ENCODE measurements at places on chromosomes 1 and 21.

DNA sequence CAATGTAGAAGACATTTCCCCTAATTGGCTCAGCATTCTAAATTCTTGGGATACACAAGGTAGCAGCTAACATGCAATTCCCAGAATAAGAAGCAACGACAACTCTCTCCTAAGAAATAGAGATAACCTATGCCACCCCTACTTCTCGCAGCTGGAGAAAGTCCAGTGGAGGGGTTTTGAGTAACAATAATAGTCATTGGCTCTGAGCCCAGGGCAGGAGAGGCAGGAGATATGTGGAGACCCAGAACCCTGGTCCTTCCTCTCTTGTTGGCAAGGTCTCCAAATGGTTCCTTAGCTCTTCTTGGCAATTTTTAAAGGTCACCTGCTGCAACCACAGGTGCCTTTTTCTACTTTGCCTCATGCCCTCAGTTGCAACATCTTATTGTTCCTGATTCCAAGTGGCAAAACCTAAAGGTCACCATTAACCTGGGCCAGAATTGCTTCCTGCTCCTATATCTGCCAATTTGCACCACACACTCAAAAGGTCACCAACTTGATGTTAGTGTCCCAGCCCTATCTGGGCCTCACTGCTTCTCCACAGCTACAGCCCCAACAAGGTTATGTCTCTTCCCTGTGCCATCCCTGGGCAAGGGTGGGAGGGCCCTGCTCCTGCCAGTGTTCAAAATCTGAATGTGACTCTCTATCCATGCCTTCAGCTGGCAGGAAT is 36.7 kb downstream of the TBX15 start:
- no peak for DNase-seq

DNA sequence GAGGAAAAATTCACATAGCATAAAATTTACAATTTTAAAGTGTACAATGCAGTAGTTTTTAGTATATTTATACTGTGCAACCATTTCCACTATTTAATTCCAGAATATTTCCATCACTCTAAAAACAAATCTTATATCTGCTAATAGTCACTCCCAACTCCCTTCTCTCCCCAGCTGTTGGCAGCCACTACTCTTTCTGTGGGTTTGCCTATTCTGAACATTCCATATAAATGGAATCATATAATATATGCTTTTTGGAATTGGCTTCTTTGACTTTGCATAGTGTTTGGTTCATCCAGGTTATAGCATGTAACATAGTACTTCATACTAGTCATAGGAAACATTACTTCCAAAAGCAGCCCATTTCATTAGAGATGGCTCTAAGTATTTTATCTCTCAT is 25.0 kb upstream of the TMEM39B start:
- DNase-seq: no peak

GRCh38 chr21:35252831-35253230 is 203.7 kb upstream of the RUNX1 start:
- DNase-seq: no peak

GRCh38 chr1:67608661-67609576 is 76.1 kb upstream of the GADD45A start:
- DNase-seq: no peak

- no peak for DNase-seq
Observed at GRCh38 chr1:113073479-113073950, 517 bp downstream of the LRIG2 start.

- no peak for DNase-seq
Observed at GRCh38 chr1:49208712-49209111, 432.0 kb upstream of the BEND5 start.

- DNase-seq: peak; percentile 73
Observed at GRCh38 chr1:25556791-25557476, 13.5 kb downstream of the LDLRAP1 start.

DNA sequence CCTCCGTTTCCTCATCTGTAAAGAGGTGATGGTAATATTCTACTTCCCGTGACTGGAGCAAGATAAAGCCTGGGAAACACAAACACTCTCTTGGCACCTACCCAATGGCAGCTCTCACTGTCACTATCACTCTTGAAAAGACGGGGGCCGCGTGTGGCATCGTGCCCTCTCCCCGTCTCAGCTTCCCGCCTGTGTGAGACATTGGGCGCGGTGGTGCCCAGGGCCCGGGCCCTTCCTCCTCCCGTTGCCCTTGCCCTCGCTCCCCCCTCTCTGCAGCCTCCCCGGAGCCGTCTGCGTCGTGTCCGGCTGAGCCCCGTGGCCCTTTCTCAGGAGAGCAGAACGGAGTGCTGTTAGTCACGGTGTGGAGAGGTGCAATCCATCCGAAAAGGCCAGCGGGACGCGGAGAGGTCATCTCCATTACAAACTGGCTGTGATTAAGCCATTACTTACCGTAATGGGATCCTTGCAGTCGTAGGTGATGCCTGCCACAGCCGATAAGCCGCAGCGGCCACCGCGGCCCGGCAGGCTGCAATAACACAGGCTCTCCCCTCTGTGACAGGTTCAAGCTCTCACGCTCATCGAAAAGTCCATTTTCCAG is 156.4 kb upstream of the ZC3H12A start:
- no peak for DNase-seq

DNA sequence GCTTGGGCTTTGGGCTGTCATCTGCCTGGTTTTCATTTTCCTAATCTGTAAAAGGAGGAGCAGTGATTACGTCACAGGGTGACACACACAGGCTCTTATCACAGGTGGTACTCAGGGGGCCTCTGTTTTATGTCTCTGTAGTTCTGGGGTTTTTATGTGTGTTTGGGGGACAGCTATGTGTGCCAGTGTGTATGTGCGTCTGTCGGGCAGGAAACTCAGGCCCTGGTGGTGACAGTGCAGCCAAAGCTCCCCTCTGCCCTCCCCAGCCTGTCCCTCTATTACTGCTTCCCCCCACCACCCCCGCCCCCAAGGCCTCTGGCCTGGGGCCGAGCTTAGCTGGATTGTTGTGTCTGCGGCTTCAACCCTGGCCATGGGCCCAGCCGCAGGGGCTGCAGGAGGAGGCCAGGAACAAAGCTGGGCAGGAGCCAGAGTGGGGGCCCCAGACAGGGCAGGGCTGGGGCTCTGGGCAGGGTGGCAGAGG is 13.3 kb downstream of the MFAP2 start:
- peak; percentile 40 for DNase-seq

Measured in hematopoietic multipotent progenitor cell (in vitro differentiated cells).